ENCODE measurements at places on chromosomes 6 and 20. TPM values are rescaled to one million over a fixed set of nuclear protein-coding genes. Genes with fewer than 3 reads are reported as not detected.

GRCh38 chr20:46259260-46259859, 48.9 kb downstream of the CDH22 start:
- no peak for DNase-seq

GRCh38 chr6:44739181-44739580, 351.7 kb downstream of the CDC5L start:
- no peak for DNase-seq

DNA sequence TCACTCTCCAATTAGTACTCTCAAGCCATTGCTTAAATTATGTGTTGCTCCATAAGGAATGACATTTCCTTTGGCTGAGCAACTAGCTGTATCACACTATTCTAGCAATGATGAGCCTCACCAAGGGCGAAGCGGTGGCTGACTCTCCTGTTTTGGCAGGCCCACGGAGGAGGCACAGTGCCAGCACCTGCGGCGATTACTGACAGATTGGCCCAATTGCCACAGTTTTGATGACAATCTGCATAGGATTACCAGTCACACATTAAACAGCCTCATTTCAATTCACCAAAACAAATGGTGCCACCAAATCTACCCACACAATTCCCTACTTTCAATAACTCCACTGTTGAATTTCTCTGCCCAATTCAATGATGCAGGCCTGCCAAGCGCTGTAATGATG, 286.9 kb downstream of the PTPRK start:
- DNase-seq: no peak

DNA sequence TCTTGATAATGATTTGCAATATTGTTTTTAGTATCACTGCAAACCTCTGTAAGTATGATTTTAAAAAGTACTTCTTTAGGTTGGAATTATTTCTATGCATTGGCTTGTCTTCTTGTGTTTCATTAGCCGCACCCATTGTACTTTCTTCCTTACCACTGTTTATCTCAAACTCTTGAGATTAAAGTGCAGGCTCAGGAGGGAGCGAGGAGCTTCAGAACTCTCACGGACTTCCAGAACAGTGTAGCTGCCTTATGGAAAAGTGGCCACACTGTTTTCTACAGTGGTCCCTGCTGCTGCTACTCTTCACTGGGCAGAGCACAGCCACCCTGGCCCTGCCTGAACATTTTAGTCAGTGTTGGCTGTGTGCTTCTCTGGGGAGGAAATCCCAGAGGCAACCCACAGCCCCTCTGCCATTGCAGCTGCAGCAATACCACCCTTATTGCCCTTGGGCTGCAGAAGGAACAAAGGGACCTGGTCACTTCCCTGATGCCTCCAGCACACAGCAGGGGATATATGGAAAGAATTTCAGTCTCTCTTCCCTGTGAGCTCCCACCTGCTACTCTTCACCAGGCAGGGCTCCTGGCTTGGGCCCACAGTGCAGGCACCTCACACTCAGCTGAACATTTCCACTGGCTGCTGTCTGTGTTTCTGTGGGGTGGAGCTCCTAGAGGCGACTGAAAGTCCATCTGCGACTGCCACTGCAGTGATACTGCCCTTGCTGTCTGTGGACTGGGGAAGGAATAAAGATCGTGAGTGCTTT, 91.7 kb upstream of the MAP3K4 start:
- DNase-seq: no peak

GRCh38 chr20:34420146-34420545, 57.1 kb downstream of the ITCH start:
- no peak for DNase-seq

DNA sequence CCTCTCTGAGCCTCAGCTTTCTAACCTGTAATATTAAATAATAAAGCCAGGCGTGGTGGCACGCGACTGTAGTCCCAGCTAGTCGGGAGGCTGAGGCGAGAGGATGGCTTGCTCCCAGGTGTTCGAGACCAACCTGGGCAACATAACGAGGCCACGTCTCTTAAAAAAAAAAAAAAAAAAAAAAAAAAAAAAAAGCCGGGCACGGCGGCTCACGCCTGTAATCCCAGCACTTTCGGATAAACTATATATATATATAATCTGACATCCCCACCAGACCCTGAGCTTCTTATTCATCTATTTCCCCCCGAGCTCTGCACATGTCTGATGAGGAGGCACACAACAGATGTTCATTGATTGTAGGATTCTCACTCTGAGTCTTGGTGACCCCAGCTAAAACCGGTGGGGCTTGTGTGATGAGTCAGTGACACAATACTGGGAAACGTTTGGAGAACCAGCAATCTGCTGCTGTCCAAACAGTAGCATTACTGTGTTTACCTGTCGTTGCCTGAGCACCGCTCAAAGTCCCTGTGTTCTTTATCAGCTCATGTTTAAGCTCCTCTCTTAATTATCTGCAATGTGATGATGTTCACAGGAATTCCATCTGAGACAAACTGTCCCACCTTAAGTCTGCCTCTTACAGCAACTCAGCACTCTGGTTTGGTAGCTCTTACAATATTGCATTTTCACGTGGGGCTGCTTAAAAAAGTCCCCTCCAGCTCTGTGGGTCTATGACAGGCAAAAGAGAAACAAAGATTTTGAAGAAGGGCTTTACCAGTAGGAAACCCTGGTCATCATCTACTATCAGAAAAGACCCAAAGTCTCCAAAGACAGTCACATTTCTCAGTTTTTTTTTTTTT, 1.0 kb upstream of the SPATA2 start:
- DNase-seq: no peak

GRCh38 chr6:35056952-35057351, 84.2 kb downstream of the TCP11 start:
- DNase-seq: no peak

DNA sequence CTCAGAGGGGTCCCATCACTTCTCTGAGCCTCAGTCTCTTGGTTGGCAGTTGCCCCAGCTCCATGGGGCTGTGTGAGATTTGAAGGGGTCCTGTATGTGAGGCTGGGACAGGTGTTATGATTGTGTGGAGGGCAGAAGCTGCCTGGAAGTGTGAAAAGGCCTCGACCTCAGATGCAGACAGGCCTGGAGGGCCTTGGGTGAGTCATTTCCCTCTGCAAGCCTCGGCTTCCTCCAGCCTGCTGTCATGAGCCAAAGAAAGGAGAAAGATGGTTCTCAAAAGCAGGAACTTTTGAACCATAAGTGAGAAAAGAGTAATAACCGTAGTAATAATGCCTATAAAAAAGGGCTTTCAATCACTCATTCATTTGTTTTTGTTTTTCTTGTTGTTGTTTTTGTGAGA, 37.5 kb downstream of the SNAI1 start:
- DNase-seq: no peak

DNA sequence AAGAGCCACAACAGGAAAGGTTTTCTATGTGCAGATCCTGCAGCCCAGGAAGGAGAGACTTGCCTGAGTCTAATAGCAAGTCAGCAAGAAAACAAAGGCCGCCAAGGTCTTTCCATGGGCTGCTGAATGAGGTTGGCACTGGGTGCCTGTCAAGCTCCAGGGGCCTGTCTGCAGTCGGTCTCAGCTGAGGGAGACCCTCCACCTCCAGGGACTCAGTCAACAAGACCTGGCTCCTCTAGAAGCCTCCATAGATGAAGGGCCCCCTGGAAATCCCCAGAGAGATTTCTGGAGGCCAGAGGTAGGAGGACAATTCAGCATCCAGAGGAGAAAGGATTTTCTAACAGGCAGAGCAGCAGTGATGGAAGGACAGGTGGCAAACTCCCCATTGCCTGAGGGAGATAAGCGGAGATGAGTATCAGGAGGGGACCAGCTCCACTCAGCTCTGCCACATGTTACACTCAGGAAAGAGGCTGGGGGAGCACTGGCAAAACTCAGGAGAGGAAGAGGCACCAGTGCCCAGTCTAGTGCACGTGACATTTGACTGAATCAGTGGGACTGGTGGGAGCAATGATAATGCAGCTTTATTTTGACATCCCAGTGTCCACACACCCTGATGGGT, 33.5 kb upstream of the FKBP1A start:
- no peak for DNase-seq

DNA sequence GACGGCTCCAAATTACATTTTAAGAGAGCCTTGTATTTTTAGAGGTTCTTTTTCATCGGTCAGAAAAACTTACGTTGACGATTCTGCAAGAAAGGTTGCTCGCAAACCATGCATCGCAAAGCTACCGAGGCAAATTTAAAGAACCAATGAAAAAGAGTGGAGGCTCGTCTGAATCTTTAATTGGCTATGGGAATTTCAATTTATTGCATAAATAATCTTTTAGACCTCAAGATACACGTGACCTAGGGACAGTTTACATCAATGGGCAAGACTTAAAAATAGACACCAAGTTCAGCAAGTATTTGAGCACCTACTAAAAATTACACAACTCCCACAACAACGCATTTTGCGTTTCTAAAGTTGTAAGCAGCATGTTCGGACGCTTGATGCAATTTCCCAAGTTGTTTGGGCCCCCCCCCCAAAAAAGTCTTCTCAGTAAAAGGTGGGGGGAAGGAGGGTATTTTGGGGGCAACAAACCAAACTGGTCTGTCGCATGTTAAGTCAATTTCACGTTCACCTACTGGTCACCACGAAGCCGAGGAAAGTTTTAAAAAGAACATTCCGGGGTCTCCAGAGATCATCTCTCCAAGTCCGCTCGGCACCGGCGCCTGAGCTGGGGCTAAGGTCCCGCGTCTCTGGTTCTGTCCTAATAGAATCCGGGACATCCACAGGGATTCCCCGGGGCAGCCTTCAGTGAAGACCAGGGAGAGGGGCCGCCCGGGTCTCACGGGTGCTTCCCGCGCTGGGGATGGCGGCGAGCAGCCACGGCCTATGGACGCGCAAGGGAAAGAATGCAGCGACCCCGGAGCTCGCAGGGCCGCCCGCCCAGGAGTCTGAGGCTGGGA, 851 bp downstream of the SNX5 start:
- DNase-seq: no peak

DNA sequence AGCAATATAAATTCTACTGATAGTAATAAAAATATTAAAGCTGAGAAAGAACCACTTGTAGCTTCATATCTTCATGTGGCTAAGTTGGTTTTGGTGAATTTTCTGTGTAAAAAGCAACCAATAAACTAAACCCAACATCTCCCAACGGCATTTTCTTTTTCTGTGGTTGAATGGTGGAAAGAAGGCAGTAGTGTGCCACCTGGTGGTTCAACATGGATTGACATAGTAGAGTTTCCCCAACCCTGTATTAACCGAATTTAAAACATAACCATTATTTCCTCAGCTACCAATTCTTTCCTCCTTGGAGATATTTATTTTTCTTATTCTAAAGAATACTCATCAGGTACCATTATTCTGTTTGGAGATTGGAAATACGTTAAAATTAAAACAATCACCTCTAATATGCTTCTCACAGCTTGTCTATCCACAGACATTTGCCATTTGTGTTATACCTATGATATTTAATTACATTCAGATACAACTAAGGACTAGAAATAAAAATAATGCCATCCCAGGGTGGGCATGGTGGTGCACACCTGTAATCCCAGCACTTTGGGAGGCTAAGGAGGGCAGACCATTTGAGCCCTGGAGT, 117.1 kb upstream of the EEF1E1 start:
- DNase-seq: no peak

- DNase-seq: no peak
Observed at GRCh38 chr6:40992746-40993145, 46.3 kb downstream of the UNC5CL start.

DNA sequence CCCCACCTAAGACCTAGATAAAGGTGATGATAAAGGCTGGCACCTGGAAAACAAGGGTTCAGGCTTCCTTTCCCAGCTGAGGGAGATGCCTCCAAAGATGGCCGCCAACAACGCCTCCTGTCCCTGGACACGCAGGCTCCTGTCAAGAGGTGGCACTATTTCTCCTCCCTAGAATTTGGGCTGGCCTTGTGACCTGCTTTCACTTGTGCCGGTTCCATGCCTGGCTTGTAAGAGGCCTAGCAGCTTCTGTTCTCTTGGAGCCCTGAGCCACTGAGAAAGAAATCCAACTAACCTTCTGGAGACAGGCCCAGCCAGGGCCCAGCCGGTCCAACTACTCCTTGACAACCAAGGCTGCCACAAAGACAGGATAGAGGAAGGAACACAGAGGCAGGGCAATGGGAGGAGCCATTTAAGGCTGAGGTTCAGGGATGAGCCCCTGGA, 60.2 kb upstream of the RALY start:
- peak; percentile 61 for DNase-seq

DNA sequence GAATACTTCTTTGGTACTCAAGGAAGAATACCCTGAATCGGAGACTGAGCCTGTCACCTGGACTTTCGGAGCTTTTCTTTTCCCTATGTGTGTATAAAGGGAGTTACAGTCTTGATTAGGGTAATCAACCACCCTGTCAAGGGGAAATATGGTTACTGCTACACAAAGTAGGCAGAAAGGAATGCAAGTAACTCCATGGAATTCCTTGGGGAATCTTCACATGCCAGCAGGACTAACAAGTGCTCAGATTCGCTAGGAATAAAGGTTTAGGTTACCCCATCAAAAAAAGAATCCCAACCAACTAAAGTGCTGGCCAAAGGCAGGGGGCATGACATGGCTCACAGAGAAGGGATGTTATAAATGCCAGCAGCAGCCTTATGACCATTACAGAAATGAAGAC, 10.4 kb downstream of the KCNS1 start:
- DNase-seq: no peak

GRCh38 chr6:38792356-38792755, 77.2 kb downstream of the DNAH8 start:
- no peak for DNase-seq

- no peak for DNase-seq
Observed at GRCh38 chr6:36571122-36572043, 22.8 kb upstream of the SRSF3 start.

DNA sequence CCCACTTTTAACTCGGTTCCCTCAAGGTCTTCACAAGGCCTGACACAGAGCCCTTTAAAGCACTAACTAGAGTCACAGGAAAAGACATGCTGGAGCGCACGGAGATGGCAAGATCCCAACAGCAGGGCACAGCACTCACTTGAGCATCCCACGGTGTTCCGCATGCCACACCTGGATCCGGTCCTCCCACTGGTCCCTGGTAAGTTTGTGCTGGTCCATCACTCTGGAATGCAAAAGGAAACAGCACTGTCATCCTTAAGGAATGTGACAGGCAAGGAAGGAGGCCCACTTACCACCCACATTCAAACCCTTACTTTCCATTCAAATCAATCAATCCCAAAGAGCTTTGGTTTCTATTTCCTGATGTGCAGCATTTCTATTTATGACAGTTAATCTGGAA, 34.7 kb downstream of the EZR start:
- DNase-seq: no peak

- DNase-seq: no peak
Observed at GRCh38 chr20:61354901-61355495, 102.9 kb downstream of the CDH4 start.

The FAM209B gene
- 0.59 TPM for total RNA-seq

The ETV7 gene
- total RNA-seq: 5.2 TPM

The TSHZ2 gene
- total RNA-seq: 12.6 TPM

The MOXD1 gene
- total RNA-seq: 13.4 TPM

The CRIP3 gene
- 0.95 TPM for total RNA-seq
